ENCODE measurements at places on chromosomes 3 and 15. TPM values are rescaled to one million over a fixed set of nuclear protein-coding genes. Genes with fewer than 3 reads are reported as not detected.

DNA sequence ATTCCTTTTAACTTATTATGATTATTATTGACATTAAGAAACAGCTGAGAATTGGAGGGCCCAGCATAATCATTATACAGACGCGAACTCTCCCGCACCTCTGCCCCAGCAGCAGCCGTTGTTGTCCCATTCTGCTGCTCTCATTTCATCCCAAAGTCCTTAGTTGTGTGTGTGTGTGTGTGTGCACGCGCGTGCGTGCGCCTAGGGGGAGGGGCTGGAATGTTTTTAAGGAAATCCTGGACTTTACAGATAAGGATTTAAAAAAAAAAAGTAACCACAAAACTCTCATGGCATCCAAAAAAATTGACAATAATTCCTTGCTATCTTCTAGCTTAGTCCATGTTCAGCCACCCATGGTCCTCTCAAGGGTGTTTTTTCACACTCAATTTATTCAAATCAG lies 134.2 kb downstream of the WNT7A start:
- no peak for ATAC-seq

DNA sequence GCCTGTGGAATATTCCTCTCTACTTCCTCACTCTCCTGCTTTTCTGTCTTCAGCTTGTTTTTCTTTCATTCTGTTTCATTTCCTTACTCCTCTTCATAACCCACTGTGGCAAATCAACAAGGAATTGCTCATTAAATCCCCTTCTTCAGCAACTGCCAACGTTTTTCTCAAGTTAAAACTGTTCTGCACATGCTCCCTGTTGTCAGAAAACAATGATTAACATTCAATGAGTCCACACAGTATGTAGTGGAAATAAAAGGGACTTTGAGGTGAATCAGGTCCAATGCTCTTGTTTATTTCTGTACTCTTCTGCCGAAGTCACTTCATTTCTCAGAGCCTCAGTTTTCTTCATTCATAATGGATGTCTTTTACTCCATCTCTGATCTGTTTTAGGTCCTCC lies 11.9 kb upstream of the ROBO2 start:
- ATAC-seq, result no peak

GRCh38 chr15:63448266-63448665 lies 56.1 kb upstream of the USP3 start:
- no peak for ATAC-seq

- no peak for ATAC-seq
Measured at GRCh38 chr3:128875556-128876120, 3.8 kb upstream of the ACAD9 start.

GRCh38 chr3:52429031-52429430 lies 15.9 kb downstream of the SEMA3G start:
- no peak for ATAC-seq

Gene FGF7
- 92.9 TPM for total RNA-seq

Gene HDC
- total RNA-seq, result not detected

All from gastroesophageal sphincter (tissue), 4 donors.